Stimulated activated CD4-positive, alpha-beta T cell treated with anti-CD3 and anti-CD28 coated beads, Interleukin-4, amount 100 ng/mL, for 48 hours (primary cell): ENCODE measurements at places on chromosomes 2 and 18.

- no peak for DNase-seq
These were observed 262.1 kb downstream of the LPIN1 start for GRCh38 chr2:12008425-12009061.

DNA sequence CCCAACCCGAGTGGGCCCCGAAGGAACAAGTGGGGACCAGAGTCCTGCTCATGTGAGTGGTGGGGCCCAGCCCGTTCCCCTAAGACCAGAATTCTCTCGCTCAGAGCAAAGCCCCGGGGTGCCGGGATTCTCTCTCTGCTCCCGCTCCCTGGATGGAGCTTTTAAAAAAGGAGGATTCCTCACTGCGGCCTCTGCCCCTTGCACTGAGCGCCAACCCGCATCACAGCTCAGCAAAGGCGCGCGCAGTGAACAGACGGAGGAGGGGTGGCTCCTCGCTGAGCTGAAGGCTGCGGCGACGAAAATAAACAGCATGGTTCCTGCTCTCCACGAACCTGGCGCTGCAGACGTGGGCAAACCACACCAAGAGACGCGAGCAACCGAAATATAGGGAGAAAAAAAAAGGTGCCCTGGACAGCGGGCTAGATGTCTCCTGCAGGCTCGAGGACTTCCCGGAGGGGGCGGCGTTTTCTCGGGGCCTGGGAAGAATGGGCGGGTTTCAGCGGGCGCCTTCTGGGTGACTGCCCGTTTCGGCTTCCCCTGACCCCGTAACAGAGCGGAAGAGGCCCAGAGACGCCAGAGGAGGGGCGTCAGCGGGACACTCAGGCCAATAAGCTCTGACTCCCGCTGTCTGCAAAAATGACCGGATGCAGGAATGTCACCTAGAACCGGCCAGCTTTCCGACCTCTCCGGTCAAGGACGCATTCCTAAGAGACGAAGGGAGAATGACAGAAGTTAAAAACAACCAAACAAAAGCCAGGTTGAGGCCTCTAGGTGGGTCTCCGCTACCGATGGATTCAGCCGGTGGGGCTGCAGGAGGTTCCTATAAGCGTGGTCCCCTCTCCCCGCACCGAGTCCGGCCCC, 819 bp upstream of the KLF11 start:
- no peak for DNase-seq

GRCh38 chr2:16241166-16242160, 301.1 kb downstream of the MYCN start:
- DNase-seq: no peak

DNA sequence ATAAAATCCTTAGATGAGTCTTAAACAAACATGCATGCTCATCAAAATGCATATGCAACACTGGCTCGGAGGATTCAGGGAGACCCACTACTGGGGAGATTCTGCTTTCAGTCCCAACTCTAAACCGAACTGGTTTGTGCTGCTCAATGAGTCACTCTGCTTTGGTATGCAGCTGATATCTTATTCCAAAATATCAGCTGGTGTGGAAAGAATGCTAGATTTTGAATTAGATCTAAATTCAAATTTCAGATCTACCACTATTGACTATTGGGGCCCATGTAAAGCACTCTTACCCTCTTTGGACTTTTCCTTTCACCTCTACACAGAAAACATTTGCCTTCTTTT, 39.2 kb upstream of the TTN start:
- DNase-seq: no peak

DNA sequence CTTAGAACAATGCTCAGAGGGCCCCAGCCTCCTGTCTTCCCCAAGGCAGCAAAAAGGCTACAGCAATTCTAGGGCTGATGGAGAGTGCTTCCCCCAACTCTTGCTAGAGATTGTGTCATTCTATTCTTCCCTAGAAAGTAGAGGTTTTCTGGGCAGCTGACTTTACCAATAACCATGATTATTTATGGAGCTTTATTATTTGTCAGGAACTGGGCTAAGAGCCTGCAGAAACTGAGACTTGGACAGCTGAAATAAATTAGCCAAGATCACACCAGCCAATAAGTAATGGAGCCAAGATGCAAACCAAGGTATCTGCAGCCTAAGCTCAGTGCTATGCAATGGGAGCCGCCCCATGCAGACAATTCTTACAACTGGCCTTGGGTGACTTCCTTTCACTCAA, 84.8 kb downstream of the CCBE1 start:
- DNase-seq: no peak

DNA sequence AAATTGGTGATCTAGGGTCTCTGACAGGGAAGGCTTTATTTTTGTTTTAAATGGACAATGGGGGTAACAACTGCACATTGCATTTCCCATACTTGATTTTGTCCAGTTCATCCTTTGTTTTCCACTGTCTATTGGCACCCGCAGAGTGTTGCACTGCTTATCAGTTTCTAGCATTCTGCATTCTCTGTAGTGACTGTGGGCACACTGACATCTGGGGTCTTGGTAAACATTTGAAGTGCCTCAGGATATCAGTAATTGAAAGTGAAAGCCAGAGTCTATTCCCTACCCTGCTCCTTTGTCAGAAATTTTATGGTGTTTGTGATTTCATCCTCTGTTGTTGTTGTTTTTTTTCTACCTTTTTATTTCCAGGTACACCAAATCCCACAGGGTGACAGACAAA, 132.1 kb upstream of the EPC2 start:
- no peak for DNase-seq

DNA sequence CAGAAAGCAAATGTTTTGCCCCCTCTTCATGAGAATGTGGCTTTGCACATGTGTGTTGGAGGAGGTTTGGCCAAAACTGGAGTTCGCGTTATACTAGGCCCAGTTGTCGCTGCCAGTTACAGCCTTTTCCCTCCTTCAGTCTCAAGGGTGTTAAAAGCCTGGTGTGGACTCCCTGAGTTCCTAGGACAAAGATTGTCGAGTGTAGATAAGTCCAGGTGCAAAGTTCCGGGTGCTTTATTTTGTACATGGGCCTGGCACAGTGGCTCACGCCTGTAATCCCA, 542 bp upstream of the RNF103 start:
- DNase-seq: no peak

DNA sequence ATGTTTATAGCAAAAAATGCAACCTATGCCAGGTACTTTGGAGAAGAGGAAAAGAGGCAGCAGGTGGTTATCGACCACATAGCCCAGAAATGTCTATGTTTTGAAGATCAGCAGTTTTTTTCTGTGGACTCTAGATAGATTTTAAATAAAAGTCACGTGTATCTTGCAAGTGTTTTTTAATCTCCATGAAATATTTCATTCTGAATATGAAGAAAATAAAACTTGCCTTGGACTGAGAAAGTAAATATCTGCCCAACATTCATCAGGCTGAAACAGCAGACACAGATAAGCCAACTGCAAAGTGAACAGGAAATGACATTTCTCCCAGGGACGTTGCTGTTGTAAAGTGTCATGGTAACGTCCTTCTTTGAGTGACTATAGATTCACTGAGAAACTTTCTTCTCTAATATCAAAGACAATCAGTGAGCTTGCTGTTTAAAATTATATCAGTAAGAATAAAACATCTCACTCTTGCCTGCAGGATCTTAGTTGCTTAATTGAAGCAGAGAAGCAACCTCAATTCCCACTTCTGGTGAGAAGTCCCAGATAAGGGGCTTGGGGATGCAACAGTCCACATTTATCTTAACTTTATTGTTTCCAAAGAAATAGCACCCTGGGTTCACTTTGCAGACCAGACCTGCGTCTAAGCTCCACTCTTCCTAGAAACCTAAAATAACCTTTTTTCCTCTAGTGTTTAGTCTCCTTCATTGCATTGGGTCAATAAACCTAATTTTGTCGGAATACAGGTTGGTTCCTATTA, 6.3 kb downstream of the MYOM1 start:
- DNase-seq: no peak

DNA sequence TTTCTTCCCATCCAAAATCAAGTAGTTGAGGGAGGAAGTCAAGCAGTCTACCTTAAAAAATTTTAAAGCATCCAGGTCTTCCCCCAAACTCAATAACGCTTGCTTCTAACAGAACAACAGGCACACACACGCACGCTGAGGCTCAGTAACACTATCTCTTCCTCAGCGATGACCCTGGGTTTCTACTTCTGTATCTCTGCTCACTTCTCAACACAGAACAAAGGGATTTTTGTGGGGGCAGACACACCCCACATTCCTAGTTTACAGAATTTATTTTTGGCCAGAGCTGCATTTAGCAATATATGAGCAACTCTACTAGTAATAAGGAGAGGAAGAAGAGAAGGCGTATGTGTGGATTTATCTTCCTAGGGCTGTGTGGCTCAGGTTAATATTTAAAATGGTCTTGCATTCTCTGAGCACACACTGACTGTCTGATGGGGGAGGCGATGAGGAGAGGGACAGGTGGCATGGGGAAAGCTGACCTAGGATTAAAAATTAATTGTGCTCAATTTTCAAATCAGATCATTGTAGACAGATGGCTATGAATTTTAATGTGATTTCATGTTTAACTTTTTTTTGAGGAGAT, 71.3 kb upstream of the PPM1B start:
- DNase-seq: no peak

GRCh38 chr2:126661702-126662500, 5.9 kb downstream of the GYPC start:
- no peak for DNase-seq

DNA sequence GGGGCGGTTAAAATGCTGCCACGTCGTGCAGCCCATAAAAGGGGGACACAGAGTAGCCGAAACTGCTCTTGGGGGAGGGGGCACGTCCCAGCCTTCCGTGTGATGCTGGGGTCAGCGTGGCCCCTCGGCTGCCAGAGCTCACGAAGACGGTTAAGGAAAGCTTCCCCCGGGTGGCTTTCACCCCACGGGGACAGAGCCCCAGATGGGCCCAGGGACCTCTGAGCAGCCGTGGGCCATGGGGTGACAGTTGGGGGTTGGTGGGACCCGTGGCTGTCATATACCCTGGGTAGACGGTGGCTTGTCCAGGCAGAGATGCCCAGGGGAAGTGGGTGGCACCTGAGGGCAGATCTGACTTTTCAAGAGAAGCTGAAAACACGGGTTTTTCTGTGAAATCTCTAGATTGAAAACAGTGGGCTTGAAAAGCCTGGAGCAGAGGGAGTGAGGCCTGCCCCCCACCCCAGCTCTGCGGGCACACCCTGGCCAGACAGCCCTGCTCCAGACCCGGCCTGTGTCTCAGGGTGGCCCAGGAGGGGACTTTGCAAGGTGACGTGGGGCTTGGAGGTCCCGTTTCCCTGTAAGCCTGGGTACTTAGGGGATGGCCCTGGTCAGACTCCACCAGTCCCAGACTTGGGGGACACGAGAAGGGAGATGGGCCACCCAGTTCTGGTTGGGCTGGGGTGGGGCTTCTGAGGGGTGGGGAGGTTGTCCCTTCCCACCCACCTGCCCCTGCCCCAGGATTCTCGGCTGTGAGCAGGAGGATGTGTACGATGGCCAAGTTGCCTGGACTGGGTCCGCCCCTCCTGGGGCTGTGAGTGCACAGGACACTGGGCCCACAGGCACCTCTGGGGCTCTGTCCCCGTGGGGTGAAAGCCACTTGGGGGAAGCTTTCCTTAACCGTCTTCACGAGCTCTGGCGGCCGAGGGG, 652 bp downstream of the NEU4 start:
- DNase-seq: no peak

GRCh38 chr2:25053041-25053440, 11.2 kb downstream of the EFR3B start:
- DNase-seq: no peak

GRCh38 chr2:42371611-42372473, 10.8 kb upstream of the COX7A2L start:
- no peak for DNase-seq

DNA sequence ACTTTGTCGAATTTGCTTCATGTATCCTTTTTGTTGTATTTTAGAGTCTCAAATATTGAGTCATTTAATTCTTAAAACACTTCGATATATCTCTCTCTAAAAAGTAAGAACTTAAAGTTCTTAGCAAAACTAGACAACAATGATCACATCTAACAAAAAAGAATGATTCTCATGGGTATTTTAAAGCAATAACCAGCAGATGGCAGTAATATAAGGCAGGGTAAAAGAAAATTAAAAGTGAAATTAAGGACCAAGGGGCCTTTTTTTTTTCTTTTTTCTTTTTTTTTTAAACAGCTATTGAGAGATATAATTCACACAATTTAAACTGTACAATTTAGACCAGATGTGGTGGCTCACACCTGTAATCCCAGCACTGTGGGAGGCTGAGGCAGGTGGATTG, 9.9 kb upstream of the AOX1 start:
- no peak for DNase-seq

GRCh38 chr2:43689999-43690398, 13.8 kb upstream of the C1GALT1C1L start:
- no peak for DNase-seq

- no peak for DNase-seq
These were observed 738.2 kb downstream of the MBD2 start for GRCh38 chr18:53486296-53486695.

DNA sequence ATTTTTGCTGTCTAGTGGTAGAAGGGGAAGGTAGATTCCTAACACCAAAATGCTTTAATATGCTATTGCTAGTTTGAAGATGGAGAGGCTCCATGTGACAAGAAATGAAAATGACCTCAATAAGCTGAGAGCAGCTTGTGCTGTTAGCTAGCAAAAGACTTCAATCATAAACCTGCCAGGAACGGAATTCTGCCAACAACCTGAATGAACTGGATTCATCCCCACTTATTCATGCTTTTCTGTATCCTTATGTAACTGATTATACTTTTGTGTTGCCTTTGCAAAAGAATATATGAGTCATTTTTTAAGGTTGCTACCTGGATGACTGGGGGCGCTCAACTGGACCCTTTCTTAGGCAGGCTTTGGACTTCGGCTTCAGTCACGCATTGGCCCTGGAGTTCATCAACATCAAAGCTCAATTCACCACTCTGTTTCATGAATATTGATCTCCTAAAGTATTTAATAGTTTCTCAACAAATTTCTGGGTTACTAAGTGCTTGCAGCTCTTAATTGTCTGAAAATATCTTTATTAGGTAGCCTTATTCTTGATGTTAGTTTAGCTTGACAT, 97.5 kb upstream of the KCNJ3 start:
- DNase-seq: no peak

DNA sequence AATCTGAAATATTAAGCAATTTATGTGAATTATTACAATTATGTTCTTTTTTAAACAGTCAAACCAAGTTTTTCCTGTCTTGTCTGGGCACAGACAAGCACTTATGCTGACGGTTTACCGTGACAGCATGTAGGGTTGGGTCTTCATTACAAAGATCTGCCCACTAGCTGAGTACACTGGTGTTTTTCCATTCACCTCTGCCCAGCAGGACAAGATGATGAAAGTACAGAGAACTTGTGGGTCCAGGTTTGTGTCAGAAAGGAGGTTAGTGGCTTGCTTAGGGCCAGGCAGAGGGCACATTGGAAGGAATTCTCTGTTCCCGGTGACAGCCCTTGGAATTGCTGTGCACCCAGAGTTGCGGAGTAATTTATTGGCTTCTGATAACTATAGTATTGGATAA, 14.0 kb downstream of the NABP1 start:
- no peak for DNase-seq

DNA sequence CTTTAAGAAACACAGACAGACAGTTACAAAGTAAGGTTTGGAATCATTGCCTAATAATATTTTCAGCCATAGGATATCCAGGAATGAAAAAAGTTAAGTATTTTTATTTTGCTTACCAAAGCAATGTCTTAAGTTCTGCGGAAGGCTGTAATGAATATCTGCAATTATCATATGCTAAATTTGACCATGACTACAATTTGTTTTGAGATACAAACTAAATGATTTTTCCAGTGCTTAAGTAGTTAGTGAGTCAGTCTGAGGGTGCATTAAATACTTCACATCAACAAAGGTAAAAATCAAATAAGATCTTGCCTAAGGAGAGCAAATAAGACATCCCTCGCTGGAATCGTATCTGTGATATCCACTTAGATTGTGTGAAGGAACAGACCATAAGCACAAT, 250.0 kb downstream of the CD226 start:
- no peak for DNase-seq

GRCh38 chr2:132891498-132891897, 221.5 kb upstream of the LYPD1 start:
- DNase-seq: no peak
